ENCODE measurements at places on chromosomes 5 and 9. TPM values are rescaled to one million over a fixed set of nuclear protein-coding genes. Genes with fewer than 3 reads are reported as not detected.

PCDHGA3 gene
- 0.80 TPM for total RNA-seq

DNA sequence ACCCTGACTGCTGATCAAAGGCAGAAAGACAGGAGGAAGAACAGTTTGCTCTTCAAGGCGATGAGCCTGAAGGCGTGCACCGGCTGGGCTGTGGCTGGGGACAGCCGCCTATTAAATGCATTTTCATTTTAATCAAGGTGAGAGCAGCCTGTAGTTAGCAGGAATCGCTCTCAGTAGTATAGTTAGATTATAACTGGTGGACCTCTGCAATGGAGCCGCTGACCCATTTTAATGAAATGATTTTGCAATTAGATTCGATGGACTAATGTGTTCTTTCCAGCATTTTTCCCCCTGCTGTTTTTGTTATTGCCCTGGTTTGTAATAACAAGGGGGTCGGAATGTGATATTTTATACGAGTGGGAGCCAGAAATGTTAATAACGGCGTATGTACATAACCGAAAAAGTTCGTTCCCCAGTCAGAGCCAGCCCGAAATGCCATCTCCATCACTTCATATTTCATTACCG lies 185.9 kb upstream of the PANK3 start:
- no peak for DNase-seq

DNA sequence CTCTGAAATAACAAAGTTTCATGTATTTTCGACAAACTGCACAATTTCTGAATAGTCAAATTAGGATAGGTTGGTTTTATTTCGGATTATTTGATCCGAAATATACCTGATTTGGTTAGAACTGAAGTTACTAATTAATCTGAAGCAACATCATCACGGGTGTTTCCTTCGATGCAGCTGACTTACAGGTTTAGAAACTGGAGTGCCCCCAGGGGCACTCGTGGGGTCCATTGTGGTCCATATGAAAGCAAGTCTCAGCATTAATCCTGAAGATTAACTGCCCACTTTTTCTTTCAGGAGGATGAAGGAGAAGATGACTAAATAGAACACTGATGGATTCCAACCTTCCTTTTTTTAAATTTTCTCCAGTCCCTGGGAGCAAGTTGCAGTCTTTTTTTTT lies 5.3 kb downstream of the SET start:
- DNase-seq = no peak

- DNase-seq = no peak
Observed at GRCh38 chr5:113344973-113345940, 89.5 kb downstream of the TSSK1B start.

SCGB3A1 gene
- total RNA-seq = not detected

IGIP gene
- 2.1 TPM for total RNA-seq

CTNND2 gene
- total RNA-seq = 143 TPM

LCN15 gene
- total RNA-seq = not detected

GRCh38 chr5:180689071-180689694 lies 39.8 kb upstream of the FLT4 start:
- no peak for DNase-seq

VLDLR gene
- 9.9 TPM for total RNA-seq

TXNDC8 gene
- not detected for total RNA-seq

- DNase-seq = no peak
Observed at GRCh38 chr5:126535856-126536545, 59.0 kb downstream of the ALDH7A1 start.

PTGDS gene
- total RNA-seq = not detected

DNA sequence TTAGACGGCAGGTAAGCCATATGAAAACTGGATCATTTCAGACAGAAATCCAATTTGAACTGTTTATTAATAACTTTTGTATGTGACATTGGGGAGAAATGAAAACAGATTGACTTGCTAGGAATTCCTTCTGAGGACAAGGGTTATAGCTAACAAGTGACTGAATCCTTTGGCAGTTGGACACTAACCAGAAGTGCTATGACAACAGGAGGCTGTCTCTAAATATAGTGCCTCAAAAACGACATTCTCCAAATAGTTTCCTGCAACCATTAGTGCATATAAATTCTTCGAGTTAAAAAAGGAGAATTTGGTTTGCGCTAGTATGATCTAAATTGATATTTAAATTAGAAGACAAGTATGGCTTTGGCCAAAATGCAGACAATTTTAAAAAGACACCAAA lies 338.6 kb downstream of the PTPRD start:
- no peak for DNase-seq

DNA sequence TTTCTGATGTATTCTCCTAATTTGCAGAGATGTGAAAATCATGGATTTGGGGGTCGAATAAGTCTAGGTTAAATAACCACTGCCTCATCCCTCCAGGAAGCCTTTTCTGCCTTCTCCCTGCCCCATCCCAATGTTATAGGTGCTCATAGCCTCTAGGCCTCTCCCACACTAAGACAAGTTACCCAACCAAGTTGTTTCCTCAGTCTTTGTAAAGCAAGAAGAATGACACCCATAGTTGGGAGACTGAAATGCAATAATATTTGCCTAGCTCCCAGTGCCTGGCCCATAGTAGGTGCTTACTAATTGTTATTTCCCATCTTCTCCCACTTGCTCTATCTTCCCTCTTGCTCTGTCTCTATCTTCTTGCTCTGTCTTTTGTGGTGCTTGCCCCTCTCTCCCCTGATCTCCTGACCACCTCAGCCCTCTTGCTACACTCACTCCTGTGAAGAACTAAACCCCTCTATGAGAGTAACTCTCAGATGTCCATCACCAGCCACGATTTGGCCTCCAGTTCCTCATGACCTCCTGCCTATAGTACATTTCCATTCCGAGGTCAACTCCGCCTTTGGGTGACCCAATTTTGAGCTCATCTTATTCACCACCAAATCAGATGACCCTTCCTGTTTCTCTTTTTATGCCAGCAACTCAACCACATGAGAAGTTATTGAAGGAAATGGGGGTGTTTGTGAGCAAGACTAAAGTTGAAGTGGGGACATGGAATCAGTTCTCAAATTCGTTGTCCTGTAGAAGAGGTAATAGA lies 7.0 kb downstream of the AFAP1L1 start:
- no peak for DNase-seq

GNA14 gene
- 0.14 TPM for total RNA-seq

DNA sequence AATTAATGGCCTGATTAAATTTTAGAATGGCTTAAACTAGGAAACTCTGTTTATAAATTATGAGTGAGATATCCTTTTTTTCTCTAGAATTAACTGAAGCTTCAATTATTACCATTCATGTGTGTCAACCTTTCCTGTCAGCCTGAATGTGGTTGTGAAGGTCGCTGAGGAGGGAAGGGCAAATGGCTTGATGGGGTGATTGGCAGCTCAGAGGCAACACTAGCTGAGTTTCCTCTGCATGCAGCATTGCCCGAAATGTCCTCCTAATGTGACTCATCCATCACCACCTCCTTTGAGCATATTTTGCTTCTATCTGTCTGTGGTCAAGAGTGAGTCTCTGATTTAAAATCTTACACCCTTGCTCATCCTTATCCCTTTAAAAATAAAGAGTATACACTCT lies 281.9 kb downstream of the TENT4A start:
- DNase-seq = no peak

DNA sequence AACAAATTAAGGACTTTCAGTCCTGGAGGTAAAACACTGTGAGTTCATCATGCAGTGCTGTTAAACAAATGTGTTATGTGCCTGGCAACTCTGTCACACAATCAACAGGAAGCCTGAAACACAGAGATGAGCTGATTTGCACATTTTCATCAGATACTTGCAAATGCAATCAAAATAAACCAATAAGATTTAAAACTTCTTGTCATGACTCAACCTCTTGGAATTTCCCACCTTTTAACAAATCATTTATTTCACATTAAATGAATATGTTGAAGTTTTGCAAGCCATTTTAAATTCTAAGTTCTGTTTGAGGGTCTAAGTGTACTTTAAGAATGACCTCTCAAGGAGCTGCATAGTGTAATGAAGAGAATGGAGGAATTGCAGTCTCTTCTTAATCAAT lies 64.4 kb downstream of the ANXA1 start:
- DNase-seq = no peak

WNT8A gene
- not detected for total RNA-seq

HNRNPK gene
- total RNA-seq = 716 TPM

TNFSF15 gene
- total RNA-seq = 2.1 TPM

CARD9 gene
- total RNA-seq = 1.6 TPM

PCDHB10 gene
- 5.5 TPM for total RNA-seq

DNA sequence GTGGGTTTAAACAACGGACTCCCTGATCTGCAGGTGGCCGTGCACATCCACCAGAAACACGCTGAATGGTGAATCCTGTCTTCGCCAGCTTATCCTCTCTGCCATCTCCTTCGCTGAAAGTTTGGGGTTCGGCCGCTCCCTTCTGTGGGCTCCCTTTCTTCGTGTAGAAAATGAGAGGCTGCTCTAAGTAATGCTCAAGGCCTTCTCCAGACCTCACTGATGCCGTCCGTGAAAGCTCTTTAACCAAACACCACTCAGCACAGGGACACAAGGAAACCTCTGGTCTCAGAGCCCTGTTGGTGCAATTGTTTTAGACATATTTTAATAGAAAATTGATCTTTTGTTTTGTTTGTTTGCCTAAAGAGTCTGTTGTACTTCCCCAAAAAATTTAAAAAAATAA lies 596.5 kb downstream of the IRX1 start:
- no peak for DNase-seq

GRCh38 chr5:7269591-7270274 lies 126.2 kb upstream of the ADCY2 start:
- no peak for DNase-seq

DNA sequence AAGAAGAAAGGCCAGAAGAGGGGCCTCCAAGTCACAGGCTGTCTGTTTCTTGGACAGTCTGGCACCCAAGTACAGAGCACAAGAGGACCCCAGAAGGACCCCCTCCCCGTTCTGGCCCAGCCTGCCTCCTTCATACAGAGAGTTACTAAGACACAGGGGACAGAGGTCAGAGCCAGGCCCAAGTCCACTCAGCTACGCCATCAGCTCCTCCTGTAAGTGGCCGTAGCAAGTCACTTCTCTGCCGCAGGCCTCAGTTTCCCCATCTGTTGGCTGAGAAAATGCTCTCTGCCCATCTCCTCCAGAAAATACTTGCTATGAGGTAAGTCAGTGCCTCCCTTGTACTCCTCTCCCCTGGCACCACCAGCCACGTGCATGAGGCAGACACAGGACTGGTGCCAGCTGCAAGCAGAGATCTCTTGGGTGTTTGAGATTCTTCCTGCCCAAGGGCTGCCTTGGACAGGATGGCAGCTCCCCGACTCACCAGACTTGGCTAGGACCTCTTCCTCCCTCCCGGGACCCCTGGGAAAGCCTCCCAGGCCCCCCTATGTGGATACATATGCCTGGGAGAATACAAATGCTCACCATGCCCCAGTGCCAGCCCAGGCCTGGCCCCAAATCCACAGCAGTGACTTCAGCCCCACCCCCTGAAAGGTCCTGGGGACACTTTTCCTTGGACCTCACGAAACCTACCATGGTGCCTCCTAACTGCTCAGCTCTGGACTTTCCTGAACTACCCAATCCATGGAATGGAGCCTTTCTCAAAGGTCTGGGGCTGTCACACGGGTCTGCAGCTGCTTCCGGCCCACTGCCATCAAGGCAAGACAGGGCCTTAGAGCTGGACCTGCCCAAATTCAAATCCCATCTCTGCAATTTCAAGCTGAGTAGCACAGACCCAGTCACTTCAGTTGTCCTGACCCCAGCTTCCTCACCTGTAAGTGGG lies 5.1 kb downstream of the EEIG1 start:
- no peak for DNase-seq

GRCh38 chr9:3285365-3286161 lies 240.2 kb downstream of the RFX3 start:
- DNase-seq = no peak

- DNase-seq = no peak
Observed at GRCh38 chr9:127126971-127127370, 4.5 kb upstream of the ANGPTL2 start.

DRD1 gene
- total RNA-seq = not detected

C5 gene
- total RNA-seq = 47.1 TPM

- DNase-seq = no peak
Observed at GRCh38 chr5:36444582-36445418, 143.1 kb upstream of the RANBP3L start.

GRCh38 chr9:114525513-114525912 lies 20.2 kb upstream of the WHRN start:
- DNase-seq = no peak

DNA sequence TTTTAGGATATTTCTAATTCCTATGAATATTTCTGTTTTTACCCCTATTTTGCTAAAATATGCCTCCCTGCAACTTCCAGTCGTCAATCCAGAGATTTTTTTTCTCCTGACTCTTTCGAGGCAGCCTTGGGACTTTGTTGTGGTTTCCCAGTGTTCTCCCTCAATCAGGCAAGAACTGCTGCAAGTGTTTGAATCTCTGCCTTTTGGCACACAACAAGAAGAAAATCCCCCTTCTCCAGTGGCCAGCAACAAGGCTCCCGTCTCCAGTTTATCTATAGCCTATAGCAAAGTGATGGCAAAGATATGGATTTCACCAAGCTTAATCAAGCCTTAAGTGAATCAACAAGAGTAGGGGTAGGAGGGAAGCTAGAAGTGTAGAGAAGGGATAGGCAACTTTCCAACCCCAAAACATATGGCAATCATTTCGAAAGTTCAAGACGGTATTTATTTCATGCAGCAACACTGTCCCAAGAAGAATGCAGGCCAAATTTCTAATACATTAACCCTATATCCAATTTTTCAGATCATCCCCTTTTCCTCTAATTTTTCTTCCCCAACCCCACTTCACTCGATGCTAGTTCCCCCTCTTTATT lies 37.7 kb upstream of the PAPPA start:
- DNase-seq = no peak

NR6A1 gene
- total RNA-seq = 86.4 TPM

SOX30 gene
- not detected for total RNA-seq

DNA sequence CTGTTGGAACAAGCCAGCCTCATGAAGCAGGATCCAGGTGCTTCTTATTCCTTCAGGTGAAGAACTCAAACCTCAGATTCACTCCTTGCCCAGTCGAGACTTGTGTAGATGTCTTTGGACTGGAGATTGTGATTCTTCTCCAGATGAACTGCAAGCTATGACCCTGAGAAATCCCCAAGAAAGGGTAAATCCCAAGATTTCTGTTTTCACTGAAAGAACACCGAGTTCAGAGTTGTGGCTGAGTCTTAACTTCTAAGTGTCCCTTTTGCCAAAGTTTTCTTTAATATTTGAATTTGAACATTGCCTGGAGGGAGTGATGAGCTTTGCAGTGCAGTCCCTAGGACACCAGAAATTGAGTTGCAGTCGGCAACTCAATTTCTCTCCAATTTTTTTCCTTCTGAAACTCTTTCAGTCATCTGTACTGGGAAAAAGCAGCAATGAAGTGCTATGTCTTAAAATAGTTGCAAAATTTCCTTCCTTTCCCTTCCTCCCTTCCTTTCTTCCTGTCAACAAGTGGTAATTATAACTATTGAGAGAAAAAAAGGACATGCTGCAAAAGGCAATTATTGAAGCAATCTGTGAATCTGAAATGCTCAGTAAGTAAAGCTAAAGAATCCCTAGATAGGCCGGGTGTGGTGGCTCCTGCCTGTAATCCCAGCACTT lies 56.1 kb downstream of the ANKRD55 start:
- DNase-seq = no peak

TMEM171 gene
- 7.1 TPM for total RNA-seq

- no peak for DNase-seq
Observed at GRCh38 chr5:149455889-149456409, 76.9 kb upstream of the IL17B start.

NUTM2F gene
- not detected for total RNA-seq

GCNT4 gene
- total RNA-seq = 3.3 TPM

- DNase-seq = no peak
Observed at GRCh38 chr5:143347046-143347445, 56.4 kb downstream of the NR3C1 start.

GRCh38 chr9:22189471-22189870 lies 180.4 kb upstream of the CDKN2B start:
- no peak for DNase-seq

Measured in progenitor cell of endocrine pancreas (in vitro differentiated cells).